ENCODE measurements at places on chromosomes 2 and 18. TPM values are rescaled to one million over a fixed set of nuclear protein-coding genes. Genes with fewer than 3 reads are reported as not detected.

DNA sequence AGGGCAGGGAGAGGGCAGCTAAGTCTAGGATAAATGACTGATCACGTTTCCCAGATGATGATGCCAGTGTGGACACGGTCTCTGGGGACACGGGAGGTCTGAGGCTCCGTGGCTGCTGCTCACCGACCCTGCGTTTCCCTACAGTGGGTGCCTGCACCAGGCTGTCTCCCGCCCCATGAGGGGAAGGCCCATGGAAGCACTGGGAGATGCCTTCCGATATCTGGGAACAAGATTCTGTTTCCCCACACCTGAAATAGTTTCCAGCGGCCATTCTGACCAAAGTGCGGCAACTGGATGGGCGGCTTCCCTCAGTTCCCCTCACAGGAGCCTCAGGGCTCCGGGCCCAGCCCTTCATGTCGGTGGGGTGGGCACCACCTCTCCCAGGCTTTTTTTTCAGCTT, 83.1 kb downstream of the EDAR start:
- H3K27ac ChIP-seq: no peak overlapping the region
- no peak overlapping the region for H3K4me3 ChIP-seq
- H3K36me3 ChIP-seq: no peaks in the 10 kb centered on the region
- no peaks in the 10 kb centered on the region for H3K4me1 ChIP-seq

GRCh38 chr2:119205001-119205706, 18.5 kb upstream of the STEAP3 start:
- H3K36me3 ChIP-seq: no peaks in the 10 kb centered on the region
- no peak for DNase-seq
- no peaks in the 10 kb centered on the region for H3K27me3 ChIP-seq
- no peak overlapping the region for H3K4me3 ChIP-seq
- H3K4me1 ChIP-seq: peaks cover 25% of the 10 kb centered on the region

The MC4R gene
- polyA plus RNA-seq: 0.03 TPM

DNA sequence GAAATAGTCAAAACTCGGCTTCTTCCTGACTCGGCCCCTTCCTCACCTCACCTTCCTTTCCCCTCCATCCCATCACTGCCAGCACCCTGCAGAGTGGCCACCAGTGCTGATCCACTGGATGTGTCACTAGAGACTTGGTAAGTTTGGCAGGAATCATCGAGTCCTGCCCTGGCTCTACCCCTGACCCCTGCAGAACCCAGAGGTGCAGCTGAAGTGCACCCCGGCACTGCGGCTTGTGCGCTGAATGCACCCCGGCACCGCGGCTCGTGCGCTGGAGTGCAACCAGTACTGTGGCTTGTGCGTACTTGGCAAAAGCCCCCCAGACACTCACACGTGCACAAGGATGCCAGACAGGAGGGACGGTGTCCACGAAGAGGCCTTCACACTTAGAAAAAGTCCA, 206.5 kb downstream of the SNTG2 start:
- H3K36me3 ChIP-seq: no peaks in the 10 kb centered on the region
- no peaks in the 10 kb centered on the region for H3K27me3 ChIP-seq
- no peak overlapping the region for H3K27ac ChIP-seq
- no peak overlapping the region for H3K4me3 ChIP-seq

GRCh38 chr2:33791625-33792024, 192.5 kb upstream of the FAM98A start:
- H3K27me3 ChIP-seq: no peaks in the 10 kb centered on the region
- no peak overlapping the region for H3K4me3 ChIP-seq
- DNase-seq: no peak

The SIX3 gene
- polyA plus RNA-seq: not detected

- no peaks in the 10 kb centered on the region for H3K4me1 ChIP-seq
- no peaks in the 10 kb centered on the region for H3K27me3 ChIP-seq
Measured at GRCh38 chr2:1492711-1493430, 79.6 kb downstream of the TPO start.

DNA sequence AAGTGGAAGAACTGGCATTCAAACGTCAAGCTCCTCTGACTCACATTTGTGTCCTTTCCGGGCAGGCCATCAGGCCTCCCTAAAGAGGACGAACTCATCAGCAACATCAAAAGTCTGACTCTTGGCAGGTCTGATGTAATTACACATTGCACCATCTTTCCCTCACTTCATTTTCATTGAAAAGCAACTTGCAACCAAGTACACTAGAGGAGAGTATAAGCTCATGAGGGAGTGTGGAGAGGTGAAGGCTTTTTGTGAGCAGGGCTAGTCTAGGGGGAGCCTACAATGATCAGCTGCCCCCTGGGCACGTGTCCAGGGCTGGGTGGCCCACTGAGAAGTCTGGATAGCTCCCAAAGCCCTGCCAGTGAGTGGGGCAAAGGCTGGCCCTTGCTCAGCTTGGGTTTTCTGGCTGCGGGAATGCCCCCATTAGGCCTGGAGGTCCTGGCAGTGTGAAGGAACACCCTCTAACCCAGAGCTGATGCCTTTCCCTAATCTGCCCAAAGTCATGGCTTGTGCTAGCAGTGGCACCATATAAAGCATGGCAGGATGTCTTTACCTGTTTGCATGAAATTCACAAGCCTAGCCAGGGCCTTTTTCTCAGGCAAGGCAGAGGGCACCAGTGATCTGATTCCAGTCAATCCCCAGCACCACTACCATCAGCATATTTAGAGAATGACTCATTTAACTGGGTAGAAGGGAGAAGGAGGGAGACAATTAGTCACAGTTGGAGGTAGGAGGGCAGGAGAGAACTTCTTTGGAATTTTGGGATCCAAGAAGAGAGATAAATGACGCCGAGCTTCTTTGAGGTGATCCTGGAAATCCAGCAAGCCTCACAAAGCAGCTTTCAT, 8.5 kb upstream of the DAW1 start:
- H3K4me1 ChIP-seq: peaks cover 36% of the 10 kb centered on the region
- H3K27ac ChIP-seq: peak overlapping the region; percentile 76
- DNase-seq: peak; percentile 75
- H3K4me3 ChIP-seq: no peak overlapping the region
- no peaks in the 10 kb centered on the region for H3K36me3 ChIP-seq
- H3K27me3 ChIP-seq: no peaks in the 10 kb centered on the region

- DNase-seq: no peak
- H3K27me3 ChIP-seq: peaks cover 17% of the 10 kb centered on the region
- no peaks in the 10 kb centered on the region for H3K36me3 ChIP-seq
- no peaks in the 10 kb centered on the region for H3K4me1 ChIP-seq
- H3K4me3 ChIP-seq: no peak overlapping the region
Measured at GRCh38 chr2:222241128-222241870, 57.5 kb downstream of the PAX3 start.

DNA sequence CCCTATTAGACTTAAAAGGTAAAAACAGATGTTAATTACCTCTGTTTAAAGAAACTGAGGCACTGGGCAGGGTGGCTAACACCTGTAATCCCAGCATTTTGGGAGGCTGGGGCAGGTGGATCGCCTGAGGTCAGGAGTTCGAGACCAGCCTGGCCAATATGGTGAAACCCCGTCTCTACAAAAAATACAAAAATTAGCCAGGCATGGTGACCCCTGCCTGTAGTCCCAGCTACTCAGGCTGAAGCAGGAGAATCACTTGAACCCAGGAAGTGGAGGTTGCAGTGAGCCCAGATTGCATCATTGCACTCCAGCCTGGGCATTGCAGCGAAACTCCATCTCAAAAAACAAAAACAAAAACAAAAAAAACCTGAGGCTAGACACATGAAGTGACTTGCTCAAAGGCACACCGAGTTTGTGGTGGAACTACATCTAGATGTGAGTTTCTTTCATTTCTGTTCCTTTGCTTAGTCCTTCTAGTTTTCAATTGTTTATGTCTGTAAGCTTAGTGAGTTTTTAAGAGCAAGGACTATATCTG, 40.7 kb downstream of the SLC4A1AP start:
- H3K4me3 ChIP-seq: no peak overlapping the region
- peak overlapping the region; percentile 52 for H3K27ac ChIP-seq
- peaks cover 39% of the 10 kb centered on the region for H3K4me1 ChIP-seq

- no peak overlapping the region for H3K4me3 ChIP-seq
- no peak for DNase-seq
- H3K4me1 ChIP-seq: peaks cover 13% of the 10 kb centered on the region
- no peaks in the 10 kb centered on the region for H3K27me3 ChIP-seq
- no peak overlapping the region for H3K27ac ChIP-seq
- no peaks in the 10 kb centered on the region for H3K36me3 ChIP-seq
Measured at GRCh38 chr2:177689623-177690022, 297.1 kb downstream of the AGPS start.

DNA sequence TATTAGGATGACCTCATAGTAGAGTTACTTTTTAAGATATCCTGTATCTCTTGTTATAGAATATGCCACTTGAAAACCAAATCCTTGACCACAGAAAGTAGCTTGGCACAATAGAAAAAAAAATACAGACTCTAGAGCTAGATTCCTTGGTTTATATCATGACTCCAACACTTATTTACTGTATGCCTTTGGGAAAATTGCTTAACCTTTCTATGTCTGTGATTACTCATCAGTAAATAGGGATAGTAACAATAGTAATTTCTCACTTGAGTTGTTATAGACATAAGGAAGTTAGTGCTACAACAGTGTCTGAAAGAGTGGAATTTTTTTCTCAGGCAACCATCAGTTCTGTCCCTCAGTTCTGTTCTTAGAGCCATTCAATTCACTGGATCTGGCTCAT, 193.8 kb downstream of the GULP1 start:
- H3K27ac ChIP-seq: no peak overlapping the region
- H3K4me3 ChIP-seq: no peak overlapping the region
- no peak for DNase-seq
- no peaks in the 10 kb centered on the region for H3K4me1 ChIP-seq

- DNase-seq: no peak
- H3K4me3 ChIP-seq: peak overlapping the region; percentile 11
- no peaks in the 10 kb centered on the region for H3K27me3 ChIP-seq
- H3K27ac ChIP-seq: peak overlapping the region; percentile 87
- H3K4me1 ChIP-seq: peaks cover 50% of the 10 kb centered on the region
Measured at GRCh38 chr2:27954221-27954673, 63.7 kb downstream of the BABAM2 start.

GRCh38 chr2:45826884-45827635, 175.6 kb downstream of the PRKCE start:
- H3K4me1 ChIP-seq: peaks cover 15% of the 10 kb centered on the region
- no peak overlapping the region for H3K4me3 ChIP-seq
- no peak overlapping the region for H3K27ac ChIP-seq
- no peaks in the 10 kb centered on the region for H3K27me3 ChIP-seq

DNA sequence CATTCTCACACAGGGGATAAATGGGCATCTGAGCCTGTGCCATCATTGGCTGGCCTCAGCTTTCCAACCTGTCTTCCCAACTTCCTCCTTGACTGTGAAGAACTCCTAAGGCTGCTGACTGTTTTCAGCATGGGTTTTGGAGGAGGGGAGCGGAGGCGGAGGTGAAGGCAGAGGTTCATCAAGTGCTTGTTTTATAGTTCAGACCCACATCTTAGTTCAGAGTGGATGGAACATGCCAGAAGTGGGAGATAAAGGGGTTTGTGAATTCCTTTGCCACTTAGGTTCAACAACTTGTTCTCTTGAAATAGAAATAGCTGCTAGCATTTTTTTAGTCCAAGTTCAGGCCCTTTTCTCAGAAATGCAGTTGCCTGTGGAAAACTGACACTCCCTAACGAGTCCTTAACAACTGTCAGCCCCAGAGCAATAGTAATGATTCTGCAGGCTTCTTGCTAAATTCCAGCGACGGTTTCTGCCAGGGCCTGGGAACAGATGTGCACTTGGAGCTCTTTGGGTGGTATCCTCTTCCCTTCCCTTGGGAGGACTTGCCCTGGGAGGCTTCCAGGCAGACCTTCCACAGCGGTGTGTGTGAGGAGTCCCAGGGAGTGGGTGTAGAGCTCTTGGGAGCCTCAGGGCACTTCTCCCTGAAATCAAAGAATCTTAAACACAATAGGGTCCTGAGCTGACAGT, 30.1 kb upstream of the ITGA6 start:
- H3K27me3 ChIP-seq: no peaks in the 10 kb centered on the region
- no peaks in the 10 kb centered on the region for H3K36me3 ChIP-seq
- H3K4me3 ChIP-seq: no peak overlapping the region
- H3K27ac ChIP-seq: no peak overlapping the region
- peaks cover 5% of the 10 kb centered on the region for H3K4me1 ChIP-seq

- H3K4me1 ChIP-seq: peaks cover 48% of the 10 kb centered on the region
- DNase-seq: no peak
- H3K27ac ChIP-seq: peak overlapping the region; percentile 87
- H3K36me3 ChIP-seq: no peaks in the 10 kb centered on the region
Measured at GRCh38 chr18:23718243-23718720, 29.0 kb downstream of the LAMA3 start.

The RGPD8 gene
- 1.7 TPM for polyA plus RNA-seq

The EVX2 gene
- polyA plus RNA-seq: not detected

The ITGB6 gene
- 174 TPM for polyA plus RNA-seq

The RAB6C gene
- polyA plus RNA-seq: not detected

- H3K4me3 ChIP-seq: no peak overlapping the region
- DNase-seq: no peak
- H3K27me3 ChIP-seq: no peaks in the 10 kb centered on the region
- peaks cover 36% of the 10 kb centered on the region for H3K4me1 ChIP-seq
Measured at GRCh38 chr18:22831441-22831904, 101.7 kb upstream of the RBBP8 start.

DNA sequence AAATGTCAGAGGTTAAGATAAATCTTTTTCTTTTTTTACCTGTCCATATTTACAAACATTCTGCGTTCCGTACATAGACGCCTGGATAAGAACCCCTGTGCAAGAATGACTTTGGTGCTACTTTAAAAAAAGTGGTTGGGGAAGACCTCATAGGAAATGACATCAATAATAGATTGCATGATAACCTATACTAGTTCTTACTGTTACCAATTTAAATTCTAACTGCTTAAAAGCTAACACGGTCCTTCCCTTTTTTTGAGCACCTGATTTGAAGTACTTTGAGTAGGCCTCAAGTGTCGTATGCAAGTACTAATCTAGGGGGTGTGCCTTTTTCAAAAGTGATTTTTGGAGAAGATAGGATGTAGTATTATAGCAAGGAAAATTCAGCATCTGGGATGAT, 2.1 kb downstream of the SLC39A10 start:
- no peak for DNase-seq
- no peaks in the 10 kb centered on the region for H3K27me3 ChIP-seq
- peak overlapping the region; percentile 96 for H3K27ac ChIP-seq
- H3K36me3 ChIP-seq: no peaks in the 10 kb centered on the region
- peaks cover 32% of the 10 kb centered on the region for H3K4me1 ChIP-seq

- H3K27me3 ChIP-seq: peaks cover 3% of the 10 kb centered on the region
- no peak overlapping the region for H3K4me3 ChIP-seq
- no peaks in the 10 kb centered on the region for H3K36me3 ChIP-seq
- DNase-seq: no peak
- peaks cover 20% of the 10 kb centered on the region for H3K4me1 ChIP-seq
- H3K27ac ChIP-seq: no peak overlapping the region
Measured at GRCh38 chr18:58770601-58771000, 94.1 kb upstream of the ZNF532 start.

DNA sequence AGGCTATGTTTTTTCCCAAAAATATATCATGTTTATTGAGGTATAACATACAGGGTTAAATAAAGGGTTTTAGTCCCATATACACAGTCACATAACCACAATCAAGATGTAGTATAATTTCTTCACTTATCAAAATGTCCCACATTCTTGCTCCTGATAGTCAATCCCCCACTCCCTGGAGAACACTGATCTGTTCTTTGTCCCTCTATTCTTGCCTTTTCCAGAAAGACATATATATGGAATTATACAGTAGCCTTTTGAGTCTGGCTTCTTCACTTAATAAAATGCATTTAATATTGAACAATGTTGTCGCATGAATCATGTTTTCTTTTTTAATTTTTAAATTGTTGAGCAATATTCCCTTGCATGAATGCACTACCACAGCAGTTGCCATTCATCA, 1059.7 kb downstream of the TSN start:
- no peak overlapping the region for H3K27ac ChIP-seq
- H3K4me1 ChIP-seq: no peaks in the 10 kb centered on the region
- H3K36me3 ChIP-seq: no peaks in the 10 kb centered on the region
- no peak overlapping the region for H3K4me3 ChIP-seq

- no peaks in the 10 kb centered on the region for H3K27me3 ChIP-seq
- peak; percentile 50 for DNase-seq
- H3K4me3 ChIP-seq: no peak overlapping the region
- H3K27ac ChIP-seq: no peak overlapping the region
- H3K36me3 ChIP-seq: no peaks in the 10 kb centered on the region
Measured at GRCh38 chr2:219722276-219722879, 94.9 kb downstream of the SLC4A3 start.

The RNU2-63P gene
- polyA plus RNA-seq: 2.4 TPM

All from keratinocyte (primary cell).